ENCODE measurements at places on chromosomes 1 and 21. TPM values are rescaled to one million over a fixed set of nuclear protein-coding genes. Genes with fewer than 3 reads are reported as not detected.

The MAN1C1 gene
- total RNA-seq: 0.20 TPM

The ADORA1 gene
- 1.3 TPM for total RNA-seq

The ADGRB2 gene
- total RNA-seq: 7.5 TPM

The CELA3A gene
- total RNA-seq: not detected

The SH2D5 gene
- total RNA-seq: 17.1 TPM

The RIMKLA gene
- total RNA-seq: 0.84 TPM

The OR2AK2 gene
- total RNA-seq: not detected

The CCDC185 gene
- total RNA-seq: 0.08 TPM

The JAM2 gene
- total RNA-seq: not detected

The SLAMF9 gene
- total RNA-seq: 0.24 TPM

The FBXO2 gene
- 8.7 TPM for total RNA-seq

The BTBD19 gene
- 3.0 TPM for total RNA-seq

The CD164L2 gene
- not detected for total RNA-seq

The DONSON gene
- total RNA-seq: 14.6 TPM

The OR10T2 gene
- not detected for total RNA-seq

The NBPF4 gene
- 0.18 TPM for total RNA-seq

The NTMT2 gene
- total RNA-seq: not detected

The HES3 gene
- not detected for total RNA-seq

The HPDL gene
- total RNA-seq: 5.0 TPM

The FAM72A gene
- 11.2 TPM for total RNA-seq

The OR2T10 gene
- not detected for total RNA-seq

The OR2T35 gene
- total RNA-seq: not detected

The GBP5 gene
- 0.03 TPM for total RNA-seq

The KANK4 gene
- 0.65 TPM for total RNA-seq

The ATP6V1G3 gene
- not detected for total RNA-seq

Measured in A549 treated with CORT108297 at 1 μM for 4 hours (cell line).